Stimulated activated memory B cell treated with anti-CD40 and anti-IgM and Interleukin-4, amounts not matched to agents 10 μg/mL and 1 μg/mL and 100 μg/mL, for 72 hours (primary cell): ENCODE measurements at places on chromosomes 5 and 9.

- no peak for ATAC-seq
Observed at GRCh38 chr9:8457055-8457454, 657.5 kb upstream of the DMAC1 start.

- ATAC-seq, result no peak
Observed at GRCh38 chr9:133224762-133225161, 15.7 kb upstream of the OBP2B start.

- no peak for ATAC-seq
Observed at GRCh38 chr5:154146409-154146808, 44.1 kb upstream of the GALNT10 start.

GRCh38 chr5:179153341-179153901, 93.2 kb downstream of the ZNF354C start:
- no peak for ATAC-seq

- ATAC-seq, result no peak
Observed at GRCh38 chr5:95124101-95124500, 160.8 kb downstream of the MCTP1 start.

DNA sequence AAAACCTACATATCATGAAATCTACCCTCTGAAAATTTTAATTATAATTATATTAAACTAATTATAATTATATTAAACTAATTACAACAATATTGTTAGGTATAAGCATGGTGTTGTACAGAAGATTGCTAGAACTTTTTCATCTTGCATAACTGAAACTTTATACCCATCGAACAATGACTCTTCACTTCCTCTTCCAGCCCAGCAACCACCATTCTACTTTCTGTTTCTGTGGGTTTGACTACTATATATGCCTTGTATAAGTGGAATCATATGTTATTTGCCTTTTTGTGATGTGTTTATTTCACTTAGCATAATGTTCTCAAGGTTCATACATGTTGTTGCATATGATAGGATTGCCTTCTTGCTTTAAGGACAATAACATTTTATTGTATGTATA, 274.2 kb upstream of the CCNH start:
- ATAC-seq, result peak; percentile 45

GRCh38 chr5:88536146-88536545, 267.5 kb upstream of the TMEM161B start:
- ATAC-seq, result no peak

GRCh38 chr5:9212605-9213004, 333.3 kb downstream of the SEMA5A start:
- ATAC-seq, result no peak

- no peak for ATAC-seq
Observed at GRCh38 chr5:137279521-137280231, 219.4 kb downstream of the SPOCK1 start.

GRCh38 chr5:101643794-101644193, 652.3 kb downstream of the SLCO4C1 start:
- no peak for ATAC-seq

GRCh38 chr5:143056792-143057579, 286.8 kb downstream of the ARHGAP26 start:
- peak; percentile 59 for ATAC-seq

- no peak for ATAC-seq
Observed at GRCh38 chr9:112145886-112146285, 29.2 kb downstream of the SUSD1 start.

DNA sequence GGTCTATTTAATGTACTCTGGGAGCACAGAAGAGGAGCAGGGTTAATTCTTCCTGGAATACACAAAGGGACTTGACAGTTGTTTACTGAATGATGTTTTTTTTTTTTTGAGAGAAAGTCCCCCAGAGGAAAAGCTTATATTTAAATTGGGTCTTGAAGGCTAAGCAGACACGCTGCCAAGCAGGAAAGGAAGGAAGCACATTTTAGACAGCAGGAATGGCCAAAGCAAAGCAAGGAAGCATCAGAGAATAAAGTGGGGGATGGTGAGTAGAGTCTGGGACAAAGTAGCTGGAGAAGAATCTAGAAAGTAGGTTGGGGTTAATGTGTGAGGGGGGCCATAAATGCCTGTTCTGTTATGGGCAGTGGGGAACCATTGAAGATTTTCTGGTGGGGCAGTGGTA, 21.5 kb downstream of the ZNF346 start:
- ATAC-seq, result no peak

DNA sequence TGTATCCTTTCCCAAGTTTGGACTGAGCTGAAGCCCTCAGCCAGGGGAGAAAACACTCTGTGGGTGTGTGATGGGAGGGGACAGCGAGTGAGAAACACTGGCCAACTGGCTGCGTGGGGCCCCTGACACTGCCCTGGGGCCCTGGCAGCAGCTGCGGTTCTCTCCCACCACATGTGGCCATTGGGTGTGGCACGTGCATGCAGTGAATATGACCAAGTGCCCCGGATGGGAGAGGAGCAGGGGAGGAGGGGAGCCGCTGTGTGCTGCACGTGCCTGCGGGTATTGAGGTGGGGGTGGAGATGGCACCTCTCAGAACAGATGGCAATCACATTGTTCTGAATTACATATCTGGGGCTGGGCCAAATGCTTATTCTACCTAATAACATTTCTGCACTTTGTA, 242.4 kb upstream of the PCSK5 start:
- ATAC-seq, result no peak

GRCh38 chr9:101737705-101738565, 512 bp downstream of the GRIN3A start:
- ATAC-seq, result no peak

DNA sequence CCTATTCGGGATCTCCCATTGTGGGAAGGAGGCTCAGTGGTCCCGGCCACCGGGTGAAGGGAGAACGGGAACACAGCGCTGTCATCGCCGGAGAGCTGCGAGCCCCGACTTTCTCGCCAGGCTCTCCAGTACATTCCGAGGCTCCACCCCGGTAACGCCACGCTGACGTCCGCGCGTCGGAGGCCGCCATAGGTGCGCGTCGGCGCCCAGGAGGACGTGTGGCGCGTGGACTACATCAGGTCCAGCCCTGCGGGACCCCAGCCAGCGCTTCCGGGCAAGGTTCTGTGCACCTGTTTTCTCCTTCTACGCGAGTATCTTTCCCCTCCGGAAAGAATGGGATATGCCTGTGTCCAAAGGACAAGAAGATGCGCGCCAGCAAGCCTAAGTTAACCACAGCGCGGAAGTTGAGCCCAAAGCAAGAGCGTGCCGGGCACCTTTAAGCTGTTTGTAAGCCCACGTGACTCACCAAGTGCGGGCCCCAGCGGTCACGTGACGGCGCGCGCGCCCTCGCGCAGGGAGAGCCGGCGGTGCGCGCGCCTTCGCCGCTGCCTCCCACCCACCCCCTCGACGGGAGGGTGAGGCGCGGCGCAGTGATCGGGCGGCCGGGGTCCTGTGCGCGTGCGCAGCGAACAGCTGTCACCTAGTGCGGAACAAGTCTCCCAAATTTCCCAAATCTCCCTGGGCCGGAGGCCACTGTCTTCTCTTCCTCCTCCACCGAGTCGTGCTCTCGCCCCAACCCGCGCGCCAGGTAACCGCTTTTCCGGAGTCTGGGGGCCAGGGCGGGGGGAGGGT, at the start of gene KDM4C:
Gene KDM4C, plus strand, starts transcription at position 518 of the 792 bp plus-strand sequence. CDS start 35,016 bp downstream, outside the sequence.
- ATAC-seq, result peak; percentile 94

- no peak for ATAC-seq
Observed at GRCh38 chr5:115857057-115857479, 15.3 kb downstream of the AP3S1 start.

DNA sequence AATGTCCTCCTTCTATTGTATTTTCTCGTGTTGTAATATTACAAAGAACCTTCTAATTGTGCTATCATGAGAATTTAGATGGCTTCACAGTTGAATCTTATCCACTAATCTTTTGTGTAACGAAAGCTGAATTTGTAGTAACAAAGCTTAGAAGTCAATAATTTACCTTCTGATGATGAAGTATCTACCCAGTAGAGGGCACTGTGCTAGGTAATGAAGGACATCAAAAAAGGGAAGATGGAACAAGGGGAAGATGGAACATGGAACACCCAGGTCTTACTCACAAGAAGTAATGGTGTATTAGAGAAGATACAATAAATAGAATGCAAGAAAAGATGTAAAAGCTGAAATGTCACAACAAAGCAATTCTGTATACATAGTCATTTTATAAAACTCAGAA, 131.0 kb upstream of the CCNG1 start:
- no peak for ATAC-seq

DNA sequence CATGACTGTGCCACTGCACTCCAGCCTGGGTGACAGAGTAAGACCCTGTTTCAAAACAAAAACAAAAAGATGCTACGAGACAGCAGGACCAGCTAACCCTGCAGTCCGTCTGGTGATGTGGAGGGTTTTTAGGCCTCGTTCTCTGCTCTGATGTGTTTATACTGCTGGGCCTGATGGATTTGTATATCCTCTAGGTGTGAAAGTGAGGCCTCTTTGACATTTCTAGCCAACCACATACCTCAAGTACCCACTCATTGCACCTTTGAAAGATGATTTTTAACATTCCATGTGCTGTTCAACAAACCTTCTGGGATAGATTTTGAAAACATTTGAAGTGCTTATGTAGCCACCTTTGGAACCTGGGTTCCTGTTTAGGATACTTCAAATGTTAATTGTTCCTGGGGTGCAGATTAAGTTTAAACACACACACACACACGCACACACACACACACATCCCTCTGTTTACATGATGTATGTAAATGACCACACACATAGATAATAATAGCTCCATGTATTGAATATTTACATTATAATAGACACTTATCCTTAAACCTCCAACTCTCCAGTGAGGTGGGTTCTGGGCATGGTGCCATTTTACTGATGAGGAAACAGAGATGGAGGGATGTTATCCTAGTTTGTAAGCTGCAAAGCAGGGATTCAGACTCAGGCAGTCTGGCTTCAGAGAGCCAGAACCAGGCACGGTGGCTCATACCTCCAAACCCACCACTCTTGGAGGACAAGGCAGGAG, 48.8 kb upstream of the GOLPH3 start:
- no peak for ATAC-seq

DNA sequence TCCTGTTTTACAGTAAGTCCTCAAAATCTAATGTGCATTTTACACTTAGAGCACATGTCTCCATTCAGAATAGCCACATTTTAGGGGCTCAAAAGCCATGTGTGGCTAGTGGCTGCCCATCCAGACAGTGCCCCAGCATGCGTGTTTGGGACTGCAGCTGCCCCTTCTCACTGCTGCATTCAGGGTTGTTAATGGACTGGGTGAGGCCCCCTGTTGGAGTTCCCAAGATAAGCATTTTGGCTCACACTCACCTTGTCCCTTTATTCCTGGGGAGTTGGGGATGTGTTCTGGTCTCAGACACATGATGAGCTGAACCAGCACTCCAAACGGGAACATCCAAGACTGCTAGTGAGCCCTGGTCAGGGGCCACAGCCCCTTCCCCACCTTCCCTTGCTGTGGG, 22.2 kb upstream of the ZNF366 start:
- ATAC-seq, result no peak

DNA sequence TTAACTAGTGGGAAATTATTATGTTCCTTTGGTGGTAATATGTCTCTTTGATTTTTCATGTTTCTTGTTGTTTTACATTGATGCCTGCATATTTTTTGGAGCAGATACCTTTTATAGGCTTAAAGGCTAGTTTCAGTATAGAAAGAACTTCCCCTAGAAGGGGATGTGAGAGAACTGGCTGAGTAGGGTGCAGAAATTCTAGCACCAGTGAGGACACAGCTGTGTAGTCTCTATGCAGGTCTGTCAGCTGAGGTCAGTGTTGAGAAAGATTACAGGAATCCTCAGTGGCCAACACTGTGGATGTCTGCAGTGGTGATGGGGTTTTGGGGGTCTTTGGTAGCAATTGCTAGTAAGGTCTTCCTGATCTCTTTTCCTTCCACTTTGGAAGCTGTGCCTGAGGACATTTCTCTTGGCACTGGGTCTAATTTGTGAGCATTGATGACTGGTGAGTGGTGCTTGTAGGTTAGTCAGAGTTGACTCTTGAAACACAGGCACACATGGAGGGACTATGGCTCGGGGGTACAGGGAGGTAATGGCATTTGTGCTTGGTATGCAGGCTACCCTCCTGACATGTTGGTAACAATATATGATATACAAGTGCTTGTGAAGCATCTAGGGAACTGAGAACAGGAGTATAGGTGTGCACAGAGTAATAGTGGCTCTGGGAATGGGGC, 221.4 kb downstream of the SPATA31D1 start:
- ATAC-seq, result peak; percentile 75

- ATAC-seq, result no peak
Observed at GRCh38 chr5:15560421-15560820, 60.4 kb downstream of the FBXL7 start.

DNA sequence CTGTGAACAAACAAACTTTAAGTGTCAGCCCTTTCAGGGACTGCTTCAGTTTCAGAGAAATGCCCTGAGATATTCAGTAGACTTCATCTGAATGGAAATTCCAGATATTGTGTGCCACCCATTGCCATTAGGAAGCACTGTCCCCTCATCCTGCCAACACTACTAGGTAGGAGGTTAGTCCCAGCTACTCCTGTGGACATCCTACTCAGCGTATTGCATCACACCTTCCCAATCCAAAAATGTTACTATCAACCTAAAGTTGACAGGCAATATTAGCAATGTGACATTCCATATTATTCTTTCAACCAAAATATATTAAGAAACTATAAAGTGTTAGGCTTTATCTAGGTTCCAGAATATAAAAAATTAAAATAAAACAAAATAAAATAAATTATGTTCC, 552.0 kb upstream of the ST8SIA4 start:
- ATAC-seq, result no peak

DNA sequence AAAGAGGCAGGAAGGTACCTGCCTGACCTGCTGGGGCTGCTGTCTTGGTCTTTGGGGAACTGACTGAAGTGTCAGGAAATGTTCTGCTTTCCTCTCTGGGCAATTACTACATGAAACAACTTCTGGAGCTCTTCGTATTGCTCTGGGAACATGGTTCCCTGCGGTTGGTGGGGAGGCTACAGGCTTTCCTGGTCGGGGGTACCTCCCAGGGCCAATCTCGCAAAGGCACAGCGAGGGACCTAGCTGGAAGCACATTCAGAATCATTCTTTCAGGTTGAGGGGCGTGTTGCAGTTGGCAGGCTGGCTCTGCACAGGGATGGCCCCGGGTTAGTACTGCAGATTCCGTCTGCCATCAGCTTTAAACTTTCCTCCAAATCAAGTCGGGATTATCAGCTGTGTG, 88.9 kb upstream of the RANBP3L start:
- no peak for ATAC-seq

GRCh38 chr5:56281489-56282165, 48.5 kb upstream of the ANKRD55 start:
- no peak for ATAC-seq

GRCh38 chr9:100066539-100066938, 32.3 kb downstream of the ERP44 start:
- peak; percentile 51 for ATAC-seq
